ENCODE measurements at places on chromosomes 12 and 14.
A peak's percentile ranks its signal among the peaks of the same experiment; 100 is the strongest.

GRCh38 chr12:102811110-102811737 is 105.8 kb downstream of the PAH start:
- peak; percentile 24 for DNase-seq

DNA sequence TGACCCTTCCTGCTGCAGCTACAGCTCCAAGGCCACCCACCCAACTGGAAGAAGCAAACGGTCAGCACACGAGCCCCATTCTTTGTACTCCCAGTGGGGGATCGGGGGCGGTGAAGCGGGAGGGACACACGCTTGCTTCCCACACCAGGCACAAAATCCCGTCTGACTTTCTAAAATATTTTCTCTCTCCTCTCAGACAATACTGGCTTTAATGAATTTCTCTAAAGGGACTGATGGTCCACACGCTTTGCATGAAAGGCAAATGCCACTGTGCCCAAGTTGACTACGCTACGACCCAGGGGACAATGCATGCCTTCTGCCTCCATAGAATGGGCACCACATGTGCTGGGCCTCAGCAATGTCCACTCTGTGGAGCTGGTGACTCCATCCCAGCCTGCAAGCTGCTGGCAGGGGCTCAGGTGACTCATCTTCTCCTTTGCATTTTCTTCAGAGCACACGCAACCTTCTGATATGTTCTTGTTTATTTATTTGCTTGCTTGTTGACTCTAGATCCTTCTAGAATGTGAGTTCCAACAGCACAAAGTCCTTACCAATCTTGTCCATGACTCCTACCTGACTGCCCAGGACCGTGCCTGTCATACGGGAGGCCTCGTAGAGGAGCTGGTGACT is 15.6 kb downstream of the SYNE3 start:
- no peak for DNase-seq

GRCh38 chr14:105145381-105146180 is 23.0 kb downstream of the JAG2 start:
- no peak for DNase-seq

- DNase-seq = no peak
Measured at GRCh38 chr14:52121441-52121840, 52.6 kb upstream of the NID2 start.

DNA sequence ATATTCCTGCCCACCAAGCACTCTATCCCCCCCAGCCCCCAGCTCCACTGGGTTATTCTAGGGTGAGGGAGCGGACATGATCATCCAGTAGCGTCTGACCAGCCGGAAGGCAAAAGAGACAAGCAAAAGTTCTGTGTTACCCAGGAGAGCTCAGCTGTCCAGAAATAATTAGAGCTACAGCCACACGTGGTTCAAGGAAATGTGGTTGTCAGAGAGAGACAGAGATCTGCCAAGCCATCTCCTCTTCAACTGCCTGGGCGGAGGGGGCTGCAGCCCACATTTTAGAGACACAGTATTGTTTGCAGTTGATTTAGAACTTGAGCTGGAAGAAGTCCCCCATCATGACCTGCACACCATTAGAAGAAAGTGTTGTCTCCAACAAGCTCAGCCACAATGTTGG is 30.4 kb downstream of the DAO start:
- no peak for DNase-seq

GRCh38 chr14:79011091-79011919 is 841.1 kb downstream of the NRXN3 start:
- no peak for DNase-seq

DNA sequence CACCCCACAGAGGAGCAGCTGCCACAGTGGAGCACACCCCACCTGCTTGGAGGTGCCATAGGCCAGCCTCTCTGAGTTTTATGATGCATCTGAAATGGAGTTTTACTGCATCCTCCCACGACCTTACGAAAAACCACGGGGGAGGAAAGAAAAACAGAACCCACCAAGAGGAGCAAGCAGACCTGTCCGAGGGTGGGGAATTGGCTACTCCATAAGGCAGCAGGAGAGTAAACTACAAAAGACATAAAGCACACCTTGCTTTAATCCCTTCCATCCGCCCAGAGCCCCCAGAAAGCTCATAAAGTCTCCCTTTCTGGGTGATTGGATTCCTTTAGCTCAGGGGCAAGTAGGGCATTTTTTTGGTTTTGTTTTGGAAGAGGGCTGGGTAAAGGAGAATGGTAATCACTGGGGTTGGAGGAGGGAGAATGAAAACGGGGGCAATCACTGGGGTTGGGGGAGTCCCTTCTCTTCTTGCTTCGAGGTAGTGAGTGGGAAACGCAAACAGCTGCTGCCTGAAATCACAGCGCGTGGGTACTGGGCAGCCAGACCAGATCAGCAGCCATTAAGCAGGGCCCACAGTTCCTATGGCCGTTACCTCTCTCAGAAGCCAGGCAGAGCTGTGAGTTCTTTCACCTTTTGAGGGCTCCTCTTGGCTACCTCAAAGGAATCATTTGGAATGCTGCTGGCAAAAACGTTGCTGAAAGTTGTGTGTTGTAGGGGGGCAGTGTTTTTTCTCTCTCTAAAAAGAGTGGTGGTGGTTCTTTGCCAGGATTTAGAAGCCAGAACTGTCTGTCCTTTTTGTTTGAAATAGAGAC is 433.6 kb downstream of the ZFP36L1 start:
- DNase-seq = no peak

DNA sequence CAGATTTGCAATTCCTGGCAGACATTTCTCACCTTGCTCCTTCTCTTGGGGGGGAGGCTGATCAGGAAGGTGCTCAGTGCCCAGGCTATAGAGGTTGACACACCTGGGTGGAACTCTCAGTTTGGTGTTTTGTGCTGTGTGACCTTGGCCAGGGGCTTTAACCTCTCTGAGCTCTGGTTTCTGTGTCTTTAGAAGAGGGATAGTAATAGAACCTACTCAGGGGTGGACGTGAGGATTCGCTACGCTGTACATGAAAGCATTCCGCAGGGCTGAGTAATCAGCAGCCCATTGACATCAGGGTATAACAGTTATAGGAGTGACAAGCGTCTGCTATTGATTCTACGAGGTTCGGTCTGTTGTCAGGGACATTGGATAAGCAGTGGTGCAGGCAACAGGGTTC is 98.1 kb downstream of the PHETA1 start:
- no peak for DNase-seq

DNA sequence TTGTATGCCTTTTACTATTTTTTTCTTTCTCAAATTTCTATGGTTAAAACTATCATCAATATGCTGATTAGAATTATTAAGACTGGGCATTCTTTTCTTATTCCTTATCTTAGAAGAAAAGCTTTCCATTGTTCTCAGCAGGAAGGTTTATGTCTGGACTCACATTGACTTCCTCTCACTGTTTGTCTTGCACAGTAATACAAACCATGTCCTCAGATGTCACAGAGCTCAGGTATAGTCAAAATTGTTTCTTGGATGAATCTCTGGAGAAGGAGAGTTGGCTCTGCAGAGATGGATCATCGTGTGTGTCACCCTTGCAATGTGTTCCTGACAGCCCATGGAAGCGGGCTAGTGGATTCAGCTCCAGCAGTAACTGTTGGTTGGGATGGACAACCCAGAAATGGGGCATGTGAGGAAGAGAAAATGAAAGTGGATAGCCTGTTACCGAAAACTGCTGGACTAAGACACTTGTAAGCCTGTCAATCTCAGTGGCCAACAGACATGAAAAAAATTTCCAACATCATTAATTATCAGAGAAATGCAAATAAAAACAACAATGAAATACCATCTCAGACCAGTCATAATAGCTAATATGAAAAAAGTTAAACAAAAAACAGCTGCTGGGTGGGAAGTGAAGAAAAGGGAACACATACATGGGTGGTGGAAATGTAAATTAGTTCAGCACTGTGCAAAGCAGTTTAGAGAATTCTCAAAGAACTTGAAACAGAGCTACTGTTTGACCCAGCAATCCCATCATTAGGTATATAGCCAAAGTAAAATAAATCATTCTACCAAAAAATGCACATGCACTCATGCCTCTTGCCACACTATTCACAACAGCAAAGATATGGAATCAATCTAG is 967.8 kb downstream of the TMEM121 start:
- DNase-seq = no peak

GRCh38 chr14:24071144-24071697 is at the start of gene CPNE6:
TSS of gene CPNE6 (plus strand) at chr14:24071562. CDS start at chr14:24072937, 1,375 bp downstream.
- DNase-seq = peak; percentile 79

DNA sequence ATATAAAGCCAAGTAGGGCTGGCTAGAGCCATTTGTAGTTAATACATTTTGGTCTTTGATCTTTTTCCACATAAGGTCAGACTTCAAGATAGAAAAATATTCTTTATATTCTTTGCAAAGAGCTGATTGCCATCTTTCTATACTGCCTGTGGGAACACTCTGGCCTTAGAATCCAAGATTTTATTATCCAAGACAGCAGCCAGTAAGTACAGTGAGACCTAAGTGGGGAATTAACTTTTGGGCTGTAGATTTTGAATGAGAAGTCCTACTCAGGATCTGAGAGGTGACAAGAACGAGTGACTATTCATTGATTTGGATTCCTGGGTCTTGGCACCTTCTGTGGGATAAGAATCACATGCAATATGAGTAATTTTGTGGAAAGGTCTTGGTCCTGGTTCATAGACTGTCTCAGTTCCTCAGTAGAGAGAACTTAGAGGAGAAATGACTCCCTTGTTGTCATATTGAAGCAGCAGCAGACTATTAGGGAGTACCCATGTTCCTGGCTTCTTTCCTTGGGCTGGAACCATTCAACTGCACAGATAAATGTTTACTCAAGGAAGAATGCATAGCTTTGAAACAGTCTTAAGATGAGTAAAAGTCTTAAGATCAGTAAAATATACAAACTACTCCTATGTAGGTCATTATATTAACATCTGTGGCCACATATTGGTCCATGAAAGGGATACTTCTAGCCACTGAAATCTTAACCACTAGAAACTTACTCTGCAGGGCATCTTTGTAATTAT is 353.8 kb downstream of the RAD51B start:
- no peak for DNase-seq

GRCh38 chr14:99182548-99183250 is 89.3 kb downstream of the BCL11B start:
- peak; percentile 53 for DNase-seq

- DNase-seq = peak; percentile 44
Measured at GRCh38 chr14:74611650-74612349, at the start of gene LTBP2. TSS of gene LTBP2 (minus strand) at chr14:74612237. CDS start at chr14:74611944, 293 bp downstream.

DNA sequence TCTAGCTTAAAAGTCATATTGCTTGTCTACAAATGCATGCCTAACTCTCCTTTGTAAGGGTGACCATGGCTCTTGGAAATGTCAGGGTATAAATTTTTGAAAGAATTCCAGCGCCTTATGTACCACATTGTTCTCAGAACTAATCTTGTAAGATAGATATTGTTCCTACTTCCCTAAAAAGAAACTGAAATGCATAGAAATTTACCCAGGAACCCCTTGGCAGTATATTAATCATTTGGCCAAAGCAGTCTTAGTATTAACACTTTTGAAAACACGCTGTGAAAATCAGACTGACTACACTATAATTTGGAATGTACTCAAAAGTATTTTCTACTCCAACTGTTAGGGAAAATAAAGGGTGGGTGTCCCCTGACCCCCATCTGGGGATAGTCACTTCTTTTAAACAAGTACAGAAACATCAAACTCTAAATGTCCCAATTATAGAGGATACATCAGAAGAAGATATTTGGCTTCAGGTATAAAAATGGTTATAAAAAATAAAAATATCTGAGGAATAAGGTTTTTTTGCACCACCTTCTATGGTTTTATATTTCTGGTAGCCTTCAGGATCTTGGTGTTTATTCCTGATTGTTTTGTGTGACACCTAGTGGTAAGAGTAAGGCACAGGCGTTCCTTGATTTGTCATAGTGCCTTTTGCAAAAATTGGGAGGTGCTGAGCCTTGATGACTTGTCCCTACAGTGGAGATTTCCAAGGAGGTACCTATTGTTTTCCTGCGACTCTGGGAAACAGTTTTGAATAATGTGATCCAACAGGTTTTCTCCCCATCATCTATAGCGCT is 2.2 kb upstream of the NFKBIA start:
- no peak for DNase-seq

- no peak for DNase-seq
Measured at GRCh38 chr14:79971330-79971729, 240.0 kb downstream of the DIO2 start.

DNA sequence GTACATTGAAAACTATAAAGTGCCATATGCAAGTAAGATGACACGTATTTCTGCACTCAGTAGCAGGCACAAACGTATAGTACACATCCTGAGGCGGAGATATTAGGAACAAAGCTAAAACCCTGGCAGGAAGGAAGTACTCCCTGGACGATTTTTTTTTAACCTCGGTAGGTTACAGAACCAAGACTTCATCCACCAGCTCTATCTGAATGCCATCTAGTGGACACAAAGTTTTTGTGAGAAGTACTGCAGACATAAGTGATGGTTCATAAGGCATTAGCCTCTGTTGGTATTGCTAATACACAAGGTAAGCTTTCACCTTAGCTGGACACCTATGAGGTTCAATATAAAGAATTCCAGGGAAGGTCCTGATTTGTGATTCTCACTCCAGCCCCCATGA is 83.0 kb upstream of the CCDC196 start:
- no peak for DNase-seq

DNA sequence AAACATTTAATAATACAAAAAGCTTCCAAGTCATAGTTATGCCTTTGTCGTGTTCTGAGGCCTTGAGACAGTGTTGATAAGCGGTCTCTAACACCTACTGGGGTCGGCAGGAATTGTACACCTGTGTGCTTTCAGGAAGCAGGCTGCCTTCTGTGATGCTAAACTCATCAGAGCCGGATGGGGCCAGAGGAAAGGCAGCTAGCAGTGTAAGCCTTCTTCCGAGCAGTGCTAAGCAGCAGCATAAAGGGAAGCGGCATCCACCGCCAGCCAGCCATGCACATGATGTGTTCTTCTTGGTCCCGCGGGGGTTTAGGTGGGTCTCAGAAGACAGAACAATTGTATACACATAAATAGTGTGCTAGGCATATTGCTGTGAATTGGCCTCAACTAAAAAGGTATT is 159.3 kb downstream of the SLC15A4 start:
- no peak for DNase-seq

DNA sequence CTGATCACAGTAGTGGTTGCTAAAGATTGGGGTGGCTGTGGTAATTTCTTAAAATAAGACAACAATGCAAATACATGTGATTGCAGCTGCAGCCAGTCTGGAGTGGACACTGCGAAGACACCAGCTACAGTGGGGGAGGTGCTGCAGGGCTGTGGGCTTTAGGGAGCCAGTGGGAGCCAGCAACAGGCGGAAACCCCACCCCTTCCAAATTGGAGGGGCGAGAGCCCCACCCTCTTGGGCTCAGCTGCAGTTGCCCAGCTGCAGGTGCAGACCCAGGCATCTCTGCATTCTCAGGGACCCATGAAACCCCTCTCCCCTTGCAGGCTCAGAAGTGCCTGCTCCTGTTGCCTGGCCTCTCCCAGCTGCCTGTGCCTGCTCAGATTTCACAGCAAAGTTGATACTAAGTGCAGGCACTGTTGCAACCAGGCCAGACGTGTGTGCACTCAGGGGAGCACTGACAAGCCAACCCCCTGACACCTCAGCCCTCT is 104.8 kb downstream of the MYF5 start:
- no peak for DNase-seq

DNA sequence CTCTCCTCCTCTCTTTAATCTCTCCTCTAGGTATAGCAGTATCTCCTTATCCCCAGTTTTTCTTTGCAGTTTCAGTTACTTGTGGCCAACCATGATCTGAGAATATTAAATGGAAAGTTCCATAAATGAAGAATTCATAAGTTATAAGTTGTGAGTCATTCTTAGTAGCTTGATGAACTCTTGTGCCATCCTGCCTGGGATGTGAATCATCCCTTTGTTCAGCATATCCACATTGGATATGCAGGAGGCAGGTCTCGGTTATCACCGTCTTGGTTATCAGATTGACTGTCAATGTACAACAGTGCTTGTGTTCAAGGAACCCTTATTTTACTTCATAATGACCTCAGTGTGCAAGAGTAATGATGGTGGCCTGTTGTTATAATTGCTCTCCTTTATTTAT is 134.0 kb downstream of the TMEM117 start:
- no peak for DNase-seq

All from activated T-cell treated with anti-CD3 and anti-CD28 coated beads, Interleukin-2, amount 50 U/mL, for 48 hours (primary cell).